Lower lobe of right lung (tissue), 2 donors: ENCODE measurements at places on chromosomes 3 and 15. TPM values are rescaled to one million over a fixed set of nuclear protein-coding genes. Genes with fewer than 3 reads are reported as not detected.
A peak's percentile ranks its signal among the peaks of the same experiment; 100 is the strongest.

GRCh38 chr3:170745211-170745718, 124.7 kb downstream of the RPL22L1 start:
- DNase-seq, result no peak

GRCh38 chr3:63290686-63291085, 12.6 kb downstream of the SYNPR start:
- no peak for DNase-seq

- DNase-seq, result no peak
Measured at GRCh38 chr3:106086038-106086437, 217.2 kb upstream of the CBLB start.

GRCh38 chr3:48245136-48245535, 4.2 kb downstream of the ZNF589 start:
- no peak for DNase-seq

- no peak for DNase-seq
Measured at GRCh38 chr3:139715743-139716360, 38.1 kb upstream of the NMNAT3 start.

DNA sequence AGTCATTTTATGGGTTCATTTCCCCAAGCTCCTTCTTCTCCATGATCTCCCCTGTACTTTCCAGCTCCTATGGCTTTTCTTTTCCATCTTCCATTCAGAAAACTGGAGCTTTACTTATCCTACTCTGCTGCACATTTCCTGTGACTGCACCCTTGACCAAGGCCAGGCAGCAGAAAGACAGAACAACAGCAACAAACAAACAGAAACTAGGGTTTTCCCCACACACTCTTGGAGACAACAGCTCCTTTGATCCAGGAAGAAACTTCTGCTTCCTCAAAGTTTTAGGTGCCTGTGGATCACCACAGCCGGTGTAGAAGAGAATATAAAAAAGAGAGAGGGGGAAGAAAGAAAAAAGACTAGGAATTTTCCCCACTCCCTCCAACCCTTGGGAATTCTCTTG, 342.3 kb upstream of the CFAP20DC start:
- no peak for DNase-seq

DNA sequence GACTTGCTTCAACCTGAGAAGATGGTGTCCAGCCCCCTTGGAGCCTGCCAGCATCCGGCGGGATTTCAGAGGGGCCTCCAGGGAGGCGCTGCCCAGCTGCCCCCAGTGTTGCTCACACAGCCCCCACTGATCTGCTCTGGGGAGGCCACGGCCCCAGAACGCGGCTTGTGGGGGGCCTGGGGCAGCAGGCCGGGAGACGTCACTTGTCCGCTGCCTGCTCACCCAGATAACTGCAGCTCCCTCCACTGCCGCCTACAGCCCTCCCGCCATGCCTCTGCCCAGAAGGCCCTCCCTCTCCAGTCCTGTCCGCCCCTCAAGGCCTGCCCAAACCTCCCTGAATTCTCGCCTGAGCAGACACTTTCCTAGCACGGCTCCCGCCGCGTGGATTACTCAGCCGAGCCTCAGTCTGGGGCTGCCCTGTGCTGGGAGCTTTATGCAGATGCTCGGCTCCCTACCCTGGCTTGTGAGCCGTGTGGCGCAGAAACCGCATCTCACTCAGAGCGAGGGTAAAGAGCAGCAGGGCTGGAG, 17.2 kb upstream of the ADIPOQ start:
- DNase-seq, result peak; percentile 50

- DNase-seq, result peak; percentile 28
Measured at GRCh38 chr3:79211586-79212359, 556.0 kb downstream of the ROBO1 start.

DNA sequence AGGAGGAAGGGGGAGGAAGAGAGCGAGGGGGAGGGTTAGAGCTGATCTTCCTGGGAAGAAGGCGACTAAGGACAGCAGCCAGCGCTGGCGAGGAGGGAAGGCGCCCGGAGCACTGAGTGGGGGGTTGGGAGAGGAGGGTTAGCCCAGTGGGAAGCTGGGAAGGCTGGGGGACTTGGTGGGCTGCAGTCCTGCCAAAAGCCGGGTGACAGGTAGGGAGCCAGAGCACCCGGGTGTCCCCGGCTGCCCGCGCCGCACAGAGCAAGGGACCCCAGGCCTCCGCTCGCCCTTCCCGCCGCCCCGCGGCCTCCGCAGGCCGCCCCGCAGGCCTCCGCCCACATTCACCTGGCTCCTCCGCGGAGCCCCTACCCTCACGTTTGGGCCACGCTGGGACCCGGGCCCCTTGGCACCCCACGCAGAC, 448 bp downstream of the SLC12A8 start:
- DNase-seq, result no peak

GRCh38 chr3:134464064-134464688, 21.6 kb downstream of the ANAPC13 start:
- DNase-seq, result no peak

DNA sequence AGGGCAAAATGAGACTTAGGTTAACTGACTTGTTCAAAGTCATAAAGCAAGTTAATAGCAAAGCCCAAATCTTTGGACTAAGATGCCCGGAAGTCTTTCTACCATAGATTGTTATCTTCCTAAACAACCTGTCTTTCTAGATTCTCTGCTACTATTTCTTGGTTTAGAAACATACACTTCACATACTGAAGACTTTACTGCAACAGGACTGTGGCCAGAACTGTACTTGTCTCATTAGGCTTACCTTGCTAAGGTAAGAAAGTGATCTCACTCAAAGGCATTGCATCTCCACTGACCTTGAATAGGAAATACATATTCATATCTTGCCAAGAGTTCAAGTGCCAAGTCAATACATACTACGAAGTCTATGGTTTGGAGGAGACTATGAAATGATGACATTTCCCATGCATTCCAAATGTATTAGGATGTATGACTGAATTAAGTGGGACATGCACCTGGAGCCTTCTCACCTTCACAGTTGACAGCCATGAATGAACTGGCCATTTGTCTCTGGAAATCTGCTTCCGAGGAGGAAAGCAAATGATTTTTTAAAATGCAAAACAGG, 5.0 kb downstream of the ZDHHC3 start:
- DNase-seq, result no peak

NPAP1 gene
- 0.12 TPM for total RNA-seq

GALK2 gene
- 38.8 TPM for total RNA-seq

CLDN1 gene
- total RNA-seq, result 5.2 TPM

NGRN gene
- 73.4 TPM for total RNA-seq

TIMMDC1 gene
- 99.4 TPM for total RNA-seq

LRRK1 gene
- total RNA-seq, result 24.3 TPM

CELSR3 gene
- 1.0 TPM for total RNA-seq
